ENCODE measurements at places on chromosomes 1 and 21.

- no peak overlapping the region for H3K27ac ChIP-seq
- no peak for DNase-seq
- no peak overlapping the region for H3K4me3 ChIP-seq
- no peaks in the 10 kb centered on the region for H3K27me3 ChIP-seq
- no peaks in the 10 kb centered on the region for H3K4me1 ChIP-seq
Observed at GRCh38 chr21:45350206-45350854, 54.6 kb upstream of the COL18A1 start.

DNA sequence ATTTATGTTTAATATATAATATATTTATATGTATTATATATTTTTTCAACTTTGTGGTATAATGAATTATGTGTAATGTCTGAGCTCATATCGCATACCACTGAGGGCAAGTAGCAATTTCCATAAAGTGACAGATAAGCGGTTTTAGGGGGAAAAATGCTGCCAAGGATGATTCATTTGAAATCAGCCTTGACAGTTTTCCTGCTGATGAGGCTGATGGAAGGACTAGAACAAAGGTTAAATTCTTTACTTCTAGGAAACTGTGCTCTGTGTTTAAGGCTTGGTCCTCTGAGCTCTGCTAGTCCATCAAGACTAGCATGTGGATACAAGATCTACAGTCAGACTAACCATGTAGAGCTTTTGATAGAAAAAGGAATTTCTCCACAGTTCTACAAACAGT, 19.3 kb upstream of the DDAH1 start:
- peaks cover 23% of the 10 kb centered on the region for H3K36me3 ChIP-seq
- no peaks in the 10 kb centered on the region for H3K27me3 ChIP-seq
- no peak overlapping the region for H3K27ac ChIP-seq
- H3K4me1 ChIP-seq, result peaks cover 7% of the 10 kb centered on the region

- H3K27ac ChIP-seq, result no peak overlapping the region
- peaks cover 5% of the 10 kb centered on the region for H3K36me3 ChIP-seq
- H3K4me1 ChIP-seq, result no peaks in the 10 kb centered on the region
- H3K4me3 ChIP-seq, result no peak overlapping the region
Observed at GRCh38 chr1:213095467-213095866, 44.4 kb downstream of the RPS6KC1 start.

GRCh38 chr1:84780000-84780716, 89.9 kb upstream of the SSX2IP start:
- H3K27ac ChIP-seq, result no peak overlapping the region
- H3K36me3 ChIP-seq, result no peaks in the 10 kb centered on the region
- DNase-seq, result no peak
- H3K4me3 ChIP-seq, result no peak overlapping the region
- no peaks in the 10 kb centered on the region for H3K4me1 ChIP-seq
- peaks cover 2% of the 10 kb centered on the region for H3K27me3 ChIP-seq

DNA sequence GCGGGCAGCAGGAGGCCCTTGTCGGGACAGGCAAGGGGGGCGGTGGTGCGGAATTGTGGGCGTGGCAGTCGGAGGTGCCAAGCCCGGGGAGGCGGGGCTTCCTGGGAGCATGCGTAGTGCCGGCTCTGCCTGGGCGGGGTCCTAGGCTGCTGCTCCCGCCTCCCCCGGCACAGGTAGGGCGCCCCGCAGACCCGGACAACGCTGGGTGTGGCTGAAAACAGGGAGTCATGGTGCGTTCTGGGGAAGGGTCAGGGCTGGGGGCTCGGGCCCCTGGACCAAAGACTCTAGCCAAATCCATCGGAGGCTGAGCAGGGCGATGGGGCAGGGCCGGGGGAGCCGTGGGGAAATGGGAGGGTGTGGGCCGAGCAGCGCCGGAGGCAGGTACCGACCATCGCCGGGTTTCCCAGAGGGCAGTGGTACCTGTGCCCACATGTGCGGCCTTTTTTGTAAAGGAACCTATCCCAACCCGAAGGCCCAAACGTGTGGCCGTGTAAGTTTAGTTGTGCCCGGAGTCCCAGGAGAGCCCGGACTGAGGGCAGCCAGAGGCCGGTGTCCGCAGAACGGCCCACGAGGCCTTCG, 231.9 kb downstream of the SDCCAG8 start:
- H3K36me3 ChIP-seq, result peaks cover 2% of the 10 kb centered on the region
- no peak overlapping the region for H3K27ac ChIP-seq
- no peak for DNase-seq
- no peak overlapping the region for H3K4me3 ChIP-seq
- peaks cover 7% of the 10 kb centered on the region for H3K4me1 ChIP-seq

DNA sequence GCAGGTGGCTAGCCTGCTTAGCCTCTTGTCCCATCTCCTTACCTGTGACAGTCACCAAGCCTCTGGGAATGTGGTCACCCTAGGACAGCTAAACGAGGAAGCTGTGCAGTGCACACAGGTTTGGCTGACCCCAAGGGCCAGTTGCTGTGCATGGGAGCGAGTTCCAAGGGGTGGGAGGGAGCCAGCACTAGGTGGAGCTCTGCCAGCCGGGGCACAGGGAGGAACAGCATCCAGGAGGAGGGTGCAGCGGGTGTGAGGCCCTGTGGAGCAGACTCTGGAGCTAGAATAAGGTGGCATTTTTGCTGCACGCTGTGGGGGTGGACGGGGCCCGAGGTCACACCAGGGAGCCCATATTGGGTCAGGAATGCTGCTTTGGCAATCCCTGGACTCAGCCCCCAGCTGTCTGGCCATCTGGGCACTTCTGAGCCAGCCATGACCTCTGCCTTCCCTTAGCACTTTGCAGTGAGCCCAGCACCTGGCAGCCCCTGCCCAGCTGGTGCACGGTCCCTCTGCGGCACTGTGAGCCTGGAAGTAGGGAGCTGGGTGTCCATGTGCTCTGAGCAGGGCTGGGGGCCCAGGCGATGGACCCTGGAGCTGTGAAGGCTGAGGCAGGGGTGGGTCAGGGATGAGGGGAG, 8.7 kb downstream of the PDXK start:
- peak overlapping the region; percentile 27 for H3K4me3 ChIP-seq
- DNase-seq, result no peak
- H3K27ac ChIP-seq, result peak overlapping the region; percentile 77
- peaks cover 37% of the 10 kb centered on the region for H3K4me1 ChIP-seq
- no peaks in the 10 kb centered on the region for H3K36me3 ChIP-seq

DNA sequence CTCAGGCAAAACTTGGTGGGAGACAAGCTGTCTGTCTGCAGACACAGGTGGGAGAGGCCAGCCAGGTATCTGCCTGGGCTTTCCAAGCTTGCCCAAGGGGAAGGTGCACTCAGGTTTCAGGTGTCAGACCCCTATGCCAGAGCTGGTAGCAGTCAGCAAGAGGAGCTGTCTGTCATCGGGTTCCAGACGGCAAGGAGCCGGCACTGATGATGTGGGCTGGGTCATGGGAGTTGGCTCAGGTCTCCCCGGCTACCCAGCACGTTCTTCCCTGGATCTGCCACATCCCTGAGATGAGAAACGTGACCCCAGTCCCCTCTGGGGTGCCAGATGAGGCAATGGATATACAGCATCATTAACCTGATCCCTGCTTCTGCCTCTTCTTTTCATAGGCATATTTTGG, 23.0 kb downstream of the TMCC2 start:
- no peak for DNase-seq
- no peak overlapping the region for H3K4me3 ChIP-seq
- H3K4me1 ChIP-seq, result peaks cover 9% of the 10 kb centered on the region
- H3K36me3 ChIP-seq, result no peaks in the 10 kb centered on the region
- no peaks in the 10 kb centered on the region for H3K27me3 ChIP-seq
- no peak overlapping the region for H3K27ac ChIP-seq

GRCh38 chr1:186139701-186140100, 235.4 kb downstream of the TPR start:
- no peak overlapping the region for H3K4me3 ChIP-seq
- peak overlapping the region; percentile 18 for H3K27ac ChIP-seq
- DNase-seq, result peak; percentile 78

DNA sequence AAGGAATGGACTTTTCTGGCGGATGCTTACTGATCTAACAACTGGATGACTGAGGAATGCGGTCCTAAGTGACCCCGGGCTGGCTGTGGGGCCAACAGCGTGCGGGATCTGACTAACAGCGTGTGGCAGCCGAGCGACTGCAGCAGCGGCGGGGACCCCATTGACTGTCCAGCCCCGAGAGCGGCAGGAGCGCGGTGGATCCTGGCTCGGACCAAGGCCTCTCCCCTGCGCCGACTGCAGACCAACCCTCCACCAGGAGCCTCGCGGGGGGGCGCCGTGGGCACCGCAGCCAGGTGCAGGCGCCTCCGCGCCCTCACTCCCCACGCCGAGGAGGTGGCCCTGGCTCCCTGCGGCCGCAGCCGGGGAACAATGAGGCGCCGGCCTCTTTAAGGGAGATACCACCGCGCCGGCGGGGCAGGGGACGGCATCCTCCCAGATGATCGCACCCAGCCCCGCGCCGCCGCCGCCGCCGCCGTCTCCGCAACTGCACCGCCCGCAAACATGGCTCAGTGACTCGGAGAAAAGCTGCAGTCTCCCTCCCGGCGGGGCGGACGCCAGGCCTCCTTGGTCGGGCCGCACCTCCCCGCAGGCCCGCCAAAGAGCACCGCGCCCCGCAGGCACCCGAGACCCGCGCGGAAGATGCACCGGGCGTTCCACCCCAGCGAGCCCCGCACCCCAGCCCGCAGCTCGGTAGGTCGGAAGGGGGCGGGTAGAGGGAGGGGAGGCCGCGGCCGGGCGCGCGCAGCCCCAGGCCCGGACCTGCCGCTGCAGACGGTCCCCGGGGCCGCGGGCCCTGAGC, 694 bp upstream of the PDIK1L start:
- no peaks in the 10 kb centered on the region for H3K36me3 ChIP-seq
- peak; percentile 46 for DNase-seq
- H3K27ac ChIP-seq, result peak overlapping the region; percentile 70
- peaks cover 13% of the 10 kb centered on the region for H3K4me1 ChIP-seq
- H3K27me3 ChIP-seq, result no peaks in the 10 kb centered on the region
- peak overlapping the region; percentile 91 for H3K4me3 ChIP-seq

DNA sequence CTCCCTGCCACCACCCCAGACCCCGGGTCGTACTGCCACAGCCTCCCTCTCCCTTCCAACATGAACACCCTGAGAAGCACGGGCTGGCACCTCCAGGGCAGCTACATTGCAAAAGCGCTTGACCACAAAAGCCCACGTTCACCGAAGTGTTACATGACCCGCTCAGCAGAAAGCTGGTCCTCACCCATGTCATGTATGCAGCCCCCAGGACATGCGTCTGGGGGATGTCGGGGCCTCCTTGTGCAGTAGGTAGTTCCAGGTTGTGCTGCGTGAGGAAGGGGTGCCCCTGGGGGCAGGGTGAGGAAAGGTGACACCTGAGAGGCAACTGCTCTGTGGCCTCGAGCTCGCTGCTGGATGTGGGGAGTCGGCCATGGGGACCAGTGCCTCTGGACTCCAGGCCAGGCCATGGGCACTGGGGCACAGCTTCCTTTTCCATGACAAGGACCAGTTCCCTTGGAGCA, 102.0 kb upstream of the C1orf174 start:
- no peaks in the 10 kb centered on the region for H3K27me3 ChIP-seq
- no peaks in the 10 kb centered on the region for H3K4me1 ChIP-seq
- no peak overlapping the region for H3K4me3 ChIP-seq
- H3K27ac ChIP-seq, result no peak overlapping the region
- H3K36me3 ChIP-seq, result no peaks in the 10 kb centered on the region
- no peak for DNase-seq

- no peaks in the 10 kb centered on the region for H3K36me3 ChIP-seq
- no peak overlapping the region for H3K27ac ChIP-seq
- no peaks in the 10 kb centered on the region for H3K27me3 ChIP-seq
- peak; percentile 56 for DNase-seq
- H3K4me3 ChIP-seq, result no peak overlapping the region
Observed at GRCh38 chr1:17059391-17060305, 5.8 kb upstream of the SDHB start.

DNA sequence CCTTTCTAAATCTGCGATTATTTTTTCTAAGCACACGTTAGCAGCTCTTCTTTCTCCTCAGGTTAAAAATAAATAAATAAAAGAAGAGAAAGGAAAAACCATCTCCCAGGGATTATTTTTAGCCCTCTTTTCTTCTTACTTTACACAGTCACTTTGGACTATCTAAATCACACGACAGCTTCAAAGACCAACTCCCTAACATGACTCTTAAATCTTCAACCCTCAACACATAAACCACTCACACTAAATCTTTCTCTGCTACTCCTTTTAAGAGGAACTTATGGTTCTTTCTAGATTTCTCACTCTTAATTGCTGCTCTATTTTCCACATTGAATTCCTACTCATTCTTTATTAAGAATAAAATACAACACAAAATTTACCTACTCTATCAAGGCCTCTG, 1095.0 kb upstream of the B3GALT2 start:
- H3K27me3 ChIP-seq, result no peaks in the 10 kb centered on the region
- H3K36me3 ChIP-seq, result no peaks in the 10 kb centered on the region
- DNase-seq, result no peak
- H3K27ac ChIP-seq, result no peak overlapping the region
- no peak overlapping the region for H3K4me3 ChIP-seq
- H3K4me1 ChIP-seq, result no peaks in the 10 kb centered on the region

DNA sequence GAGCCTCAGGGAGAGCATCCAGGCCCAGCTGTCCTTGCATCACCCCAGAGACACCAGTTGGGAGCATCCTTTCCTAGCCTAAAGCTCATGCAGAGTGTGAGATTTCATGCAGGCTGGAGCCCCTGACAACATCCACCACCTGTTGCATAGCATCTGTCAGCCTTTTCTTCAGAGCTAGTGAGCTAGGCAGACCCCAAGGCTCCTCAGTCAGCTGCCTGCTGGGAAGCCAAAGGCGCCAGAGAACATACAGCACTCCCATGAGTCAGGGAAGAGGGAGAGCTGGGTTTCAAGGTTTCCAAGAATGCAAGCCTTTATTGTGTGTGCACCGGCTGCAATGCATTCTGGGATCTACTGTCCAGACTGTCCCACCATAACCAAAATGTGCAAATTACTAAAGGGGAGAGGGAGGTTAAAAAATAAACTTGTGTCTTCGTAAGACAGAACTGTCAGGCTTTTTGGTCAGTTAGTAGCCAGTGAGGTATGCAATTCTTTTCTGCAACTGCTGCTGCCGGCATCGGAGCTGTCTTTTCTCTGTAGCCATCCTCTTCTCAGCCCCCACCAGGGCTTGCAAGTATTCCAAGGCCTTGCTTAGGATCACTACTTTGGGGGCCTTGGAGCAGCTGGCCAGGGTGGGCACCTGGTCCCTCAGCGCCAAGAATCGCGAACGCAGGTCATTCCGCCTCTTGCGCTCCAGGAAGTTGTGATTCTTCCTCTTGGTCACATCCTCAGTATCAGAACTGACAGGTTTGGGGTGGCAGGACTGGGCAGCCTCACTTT, 4.6 kb downstream of the MYCL start:
- H3K4me3 ChIP-seq, result no peak overlapping the region
- H3K27ac ChIP-seq, result no peak overlapping the region
- no peaks in the 10 kb centered on the region for H3K36me3 ChIP-seq
- H3K4me1 ChIP-seq, result peaks cover 22% of the 10 kb centered on the region
- peaks cover 8% of the 10 kb centered on the region for H3K27me3 ChIP-seq
- peak; percentile 78 for DNase-seq

- no peak overlapping the region for H3K4me3 ChIP-seq
- H3K36me3 ChIP-seq, result no peaks in the 10 kb centered on the region
- peaks cover 3% of the 10 kb centered on the region for H3K27me3 ChIP-seq
Observed at GRCh38 chr21:37620401-37620800, 253.8 kb downstream of the DYRK1A start.
